ENCODE measurements at places on chromosomes 16 and 17.

- no peak for DNase-seq
Observed at GRCh38 chr17:55308613-55309391, 44.0 kb downstream of the HLF start.

GRCh38 chr17:82977606-82978005, 101.8 kb upstream of the METRNL start:
- no peak for DNase-seq

DNA sequence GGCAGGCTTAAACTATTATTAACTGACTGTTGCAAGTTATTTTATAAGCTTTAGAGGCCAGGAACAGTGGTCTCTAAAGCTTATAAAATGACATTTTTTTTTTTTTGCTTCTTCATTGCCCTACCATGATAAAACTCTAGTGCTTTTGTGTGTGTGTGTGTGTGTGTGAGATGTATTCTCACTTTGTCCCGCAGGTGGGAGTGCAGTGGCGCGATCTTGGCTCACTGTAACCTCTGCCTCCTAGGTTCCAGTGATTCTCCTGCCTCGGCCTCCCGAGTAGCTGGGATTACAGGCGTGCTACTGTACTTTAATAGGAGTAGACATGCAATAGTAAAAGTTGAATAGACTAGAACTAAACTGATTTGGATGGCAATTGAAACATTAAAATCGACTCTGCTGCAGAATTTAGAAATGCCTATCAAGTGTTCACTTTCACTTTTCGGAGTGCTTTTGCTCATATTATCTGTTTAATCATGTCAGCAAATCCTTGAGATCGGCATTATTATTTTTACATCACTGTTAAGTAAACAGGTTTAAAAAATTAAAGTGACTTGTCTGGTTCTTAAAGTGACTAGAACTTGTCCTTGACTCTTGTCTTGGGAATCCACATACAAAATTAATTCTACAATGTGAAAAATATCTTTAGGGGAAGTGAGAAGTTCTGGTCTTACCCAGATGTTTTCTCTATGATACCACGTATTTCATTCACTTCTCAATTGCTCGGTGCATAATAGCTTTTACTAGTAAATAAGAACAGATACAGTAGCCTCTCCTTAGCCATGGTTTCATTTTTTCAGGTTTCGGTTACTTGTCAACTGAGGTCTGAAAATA, 8.4 kb upstream of the PCTP start:
- no peak for DNase-seq

- peak; percentile 50 for DNase-seq
Observed at GRCh38 chr16:75550211-75550662, 5.8 kb downstream of the TMEM231 start.

- no peak for DNase-seq
Observed at GRCh38 chr17:81390029-81390872, 5.0 kb upstream of the BAHCC1 start.

DNA sequence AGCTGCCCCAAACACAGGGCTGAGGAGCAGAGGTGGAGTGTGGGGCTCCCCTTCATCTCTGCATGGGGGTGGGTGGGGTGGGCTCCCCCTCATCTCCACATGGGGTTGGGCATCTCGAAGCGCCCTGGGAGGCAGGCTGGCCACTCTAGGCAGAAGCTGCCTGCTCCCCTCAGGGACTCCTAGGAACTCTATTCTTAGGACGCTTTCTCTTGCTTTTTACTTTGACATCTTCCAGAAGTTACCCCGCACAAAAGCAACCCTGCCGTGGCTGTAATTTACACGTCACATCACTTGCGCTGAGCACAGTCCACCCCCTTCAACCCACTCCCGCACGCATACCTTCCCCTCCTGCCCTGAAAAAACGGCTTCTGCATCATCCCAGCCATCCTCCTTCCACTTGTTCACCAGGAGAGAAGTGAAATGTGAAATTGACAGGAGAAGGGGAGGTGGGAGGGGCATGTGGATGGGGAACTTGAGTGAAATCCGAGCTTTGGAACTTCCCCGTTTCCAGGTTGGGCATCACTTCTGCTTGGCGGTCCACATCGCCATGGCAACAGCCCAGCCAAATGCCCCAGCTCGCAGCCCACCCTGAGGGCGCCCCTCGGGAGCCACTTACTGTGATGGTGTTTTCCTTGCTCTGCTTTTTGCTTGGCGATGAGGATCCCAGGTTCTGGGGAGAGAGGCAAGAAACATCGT, 53.7 kb upstream of the RCVRN start:
- DNase-seq: no peak

DNA sequence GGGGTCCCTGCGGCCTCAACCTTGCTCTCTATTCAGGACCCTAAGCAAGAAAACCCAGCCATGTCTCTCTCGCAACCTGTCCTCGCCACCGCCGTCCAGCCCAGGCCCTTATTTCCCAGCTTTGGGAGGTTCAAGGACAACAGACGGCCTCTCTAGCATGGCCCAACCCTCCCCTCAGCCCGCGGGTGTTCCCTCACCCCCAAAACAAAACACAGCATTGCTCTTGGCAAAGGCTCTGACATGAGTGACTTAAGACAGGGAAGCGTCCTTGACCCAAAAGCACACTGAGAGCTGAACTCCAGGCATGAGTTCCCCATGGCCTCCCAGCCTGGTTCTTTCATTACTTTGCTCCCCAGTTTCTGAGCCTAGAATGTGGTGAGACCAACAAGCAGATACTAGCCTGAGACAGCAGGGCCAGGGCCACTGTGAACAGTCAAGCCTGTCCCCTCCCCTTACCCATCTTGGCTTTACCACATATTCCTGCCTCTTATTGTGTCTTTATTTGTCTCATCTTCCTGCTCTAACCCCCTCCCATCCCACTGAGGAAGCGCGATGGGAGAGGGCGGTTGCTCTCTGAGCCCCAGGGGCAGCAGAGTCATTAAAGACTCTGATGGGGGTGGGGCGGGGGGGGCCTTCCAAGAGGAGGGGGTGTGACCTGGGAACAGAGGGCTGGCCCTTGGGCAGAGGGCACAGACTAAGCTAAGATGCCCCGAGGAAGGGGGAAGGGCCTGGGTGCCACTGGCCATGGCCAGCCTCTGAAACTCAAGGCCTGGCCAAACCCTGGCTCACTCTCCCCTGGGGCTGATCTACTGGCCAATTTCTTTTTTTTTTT, 11.8 kb downstream of the SREBF1 start:
- no peak for DNase-seq

DNA sequence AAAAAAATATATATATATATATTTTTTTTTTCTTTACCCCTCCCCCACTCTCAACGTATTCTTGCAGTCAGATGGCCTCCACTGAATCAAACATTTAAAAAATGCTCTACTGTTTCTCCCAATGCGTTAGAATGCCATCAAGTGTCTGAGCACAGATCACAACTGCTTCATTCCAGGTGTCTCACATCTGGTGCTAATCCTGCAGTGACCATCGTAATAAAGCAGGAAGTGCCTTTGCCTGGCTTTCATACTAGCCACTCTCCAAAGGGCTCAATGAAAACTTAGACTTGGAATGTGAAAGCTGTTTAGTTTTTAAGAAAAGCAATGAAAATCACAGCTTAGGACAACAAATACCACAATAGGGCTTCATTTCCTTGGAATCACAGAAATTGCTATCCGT, 37.2 kb downstream of the SKAP1 start:
- no peak for DNase-seq

- no peak for DNase-seq
Observed at GRCh38 chr17:20253323-20253722, 214.0 kb downstream of the LGALS9B start.

- no peak for DNase-seq
Observed at GRCh38 chr16:31351942-31352325, 3.0 kb upstream of the ITGAX start.

- DNase-seq: no peak
Observed at GRCh38 chr16:15564604-15565339, 78.2 kb downstream of the MARF1 start.

GRCh38 chr17:4899341-4900230, at the start of gene C17orf107:
TSS of gene C17orf107 (plus strand) at chr17:4899536. CDS start at chr17:4899763, 227 bp downstream.
- DNase-seq: peak; percentile 90

GRCh38 chr16:3413730-3414379, 12.8 kb downstream of the ZNF174 start:
- DNase-seq: no peak

DNA sequence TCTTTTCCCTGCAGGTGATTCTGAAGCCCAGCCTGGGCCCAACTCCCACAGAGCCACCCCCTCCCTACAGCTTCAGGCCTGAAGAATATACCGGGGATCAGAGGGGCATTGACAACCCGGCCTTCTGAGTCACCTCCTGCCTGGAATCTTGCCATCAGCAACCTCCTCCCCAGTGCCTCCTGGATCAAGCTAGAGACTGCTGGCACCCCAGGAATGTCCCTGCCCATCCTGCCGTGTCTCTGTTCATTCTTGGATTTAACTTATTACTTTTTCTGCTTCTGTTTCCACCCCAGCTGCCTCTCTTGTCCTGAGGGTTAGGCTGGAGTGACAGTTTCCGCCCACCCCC, 4.9 kb downstream of the TMEM92 start:
- no peak for DNase-seq

GRCh38 chr16:79862601-79863000, 262.1 kb upstream of the MAF start:
- DNase-seq: no peak

- no peak for DNase-seq
Observed at GRCh38 chr16:9868606-9869149, 313.6 kb downstream of the GRIN2A start.

- DNase-seq: no peak
Observed at GRCh38 chr16:79191933-79192332, 408.6 kb downstream of the MAF start.

GRCh38 chr17:21042458-21043295, at the start of gene USP22:
TSS of gene USP22 (minus strand) at chr17:21043011. CDS start at chr17:21042835, 176 bp downstream.
- no peak for DNase-seq

DNA sequence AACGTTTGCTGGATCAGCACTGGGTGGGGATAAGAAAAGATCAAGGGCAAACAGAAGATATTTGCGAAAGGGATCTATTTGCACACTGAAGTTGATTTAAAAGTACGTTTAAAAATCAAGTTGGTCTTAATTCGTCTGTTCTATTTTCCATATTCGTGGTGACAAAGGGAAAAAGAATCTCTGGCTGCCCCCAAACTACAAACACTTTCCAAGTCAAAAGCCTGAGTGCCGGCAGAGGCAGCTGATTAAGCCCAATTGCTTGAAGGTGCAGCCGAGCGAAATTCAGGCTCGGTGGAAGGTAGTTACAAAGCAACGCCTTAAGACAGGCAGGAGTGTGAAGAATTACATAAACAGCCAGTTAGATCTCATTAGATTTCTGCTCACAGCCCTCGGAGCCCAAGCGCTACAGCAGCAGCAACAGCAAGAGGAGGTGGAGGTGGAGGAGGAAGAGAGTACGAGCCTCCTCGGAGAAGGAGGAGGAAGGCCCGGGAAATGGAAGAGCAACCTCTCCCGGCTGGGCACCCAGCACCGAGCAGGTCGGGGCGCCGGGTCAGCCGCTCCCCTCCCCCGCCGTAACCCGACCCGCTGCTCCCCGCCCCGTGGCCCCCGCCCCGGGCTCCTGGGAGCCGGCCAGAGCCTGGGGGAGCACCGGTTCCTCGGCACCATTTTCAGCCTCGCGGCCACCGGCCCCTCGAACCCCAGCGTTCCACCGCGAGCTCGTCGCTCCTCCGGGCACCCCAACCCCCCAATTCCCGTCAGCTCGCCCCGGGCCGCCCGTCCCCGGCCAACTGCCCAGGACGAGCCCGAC, 890 bp downstream of the TOB1 start:
- peak; percentile 78 for DNase-seq

DNA sequence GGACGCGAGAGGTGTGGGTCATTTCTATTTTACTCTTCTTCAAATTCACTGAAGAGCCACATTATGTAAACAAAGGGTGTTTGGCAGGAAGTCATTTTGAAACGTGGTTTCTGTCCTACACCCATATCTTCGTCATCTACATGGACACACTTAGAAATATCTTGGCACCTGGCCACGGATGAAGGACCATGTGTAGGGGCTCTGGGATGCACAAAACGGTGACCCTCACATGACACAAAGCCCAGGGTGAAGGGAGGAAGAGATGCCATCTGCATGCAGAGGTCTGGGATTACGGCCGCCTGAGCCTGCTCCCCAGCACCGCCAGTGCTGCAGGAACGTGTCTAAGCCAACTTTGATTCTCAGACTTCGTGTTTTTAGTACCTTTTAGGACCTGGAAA, 130.2 kb upstream of the CHMP6 start:
- DNase-seq: no peak

GRCh38 chr16:57689762-57690558, 4.6 kb upstream of the DRC7 start:
- peak; percentile 64 for DNase-seq

GRCh38 chr17:29061036-29061435, 18.1 kb downstream of the PIPOX start:
- DNase-seq: no peak

GRCh38 chr16:81940781-81941560, 70.3 kb downstream of the SDR42E1 start:
- no peak for DNase-seq

- DNase-seq: peak; percentile 4
Observed at GRCh38 chr16:32116080-32116479, 137.0 kb upstream of the TP53TG3D start.

DNA sequence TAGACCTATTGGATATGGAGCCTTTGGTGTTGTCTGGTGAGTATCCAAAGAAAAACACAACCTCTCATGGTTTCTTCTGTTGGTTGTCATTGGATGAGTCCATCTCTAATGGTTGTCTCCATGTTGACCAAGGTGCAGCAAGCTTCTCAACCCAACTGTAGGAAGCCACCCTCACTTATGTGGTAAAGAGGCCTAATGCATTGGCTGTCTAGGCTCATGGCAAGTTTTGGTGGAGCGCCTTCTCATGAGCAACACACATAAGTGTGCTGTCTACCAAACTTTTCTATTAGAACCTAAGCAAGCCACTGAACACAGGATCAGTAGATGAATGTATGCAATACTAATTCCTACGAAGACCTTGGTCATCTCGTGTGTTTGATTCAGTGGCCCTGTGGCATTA, 819 bp downstream of the NLK start:
- DNase-seq: no peak

DNA sequence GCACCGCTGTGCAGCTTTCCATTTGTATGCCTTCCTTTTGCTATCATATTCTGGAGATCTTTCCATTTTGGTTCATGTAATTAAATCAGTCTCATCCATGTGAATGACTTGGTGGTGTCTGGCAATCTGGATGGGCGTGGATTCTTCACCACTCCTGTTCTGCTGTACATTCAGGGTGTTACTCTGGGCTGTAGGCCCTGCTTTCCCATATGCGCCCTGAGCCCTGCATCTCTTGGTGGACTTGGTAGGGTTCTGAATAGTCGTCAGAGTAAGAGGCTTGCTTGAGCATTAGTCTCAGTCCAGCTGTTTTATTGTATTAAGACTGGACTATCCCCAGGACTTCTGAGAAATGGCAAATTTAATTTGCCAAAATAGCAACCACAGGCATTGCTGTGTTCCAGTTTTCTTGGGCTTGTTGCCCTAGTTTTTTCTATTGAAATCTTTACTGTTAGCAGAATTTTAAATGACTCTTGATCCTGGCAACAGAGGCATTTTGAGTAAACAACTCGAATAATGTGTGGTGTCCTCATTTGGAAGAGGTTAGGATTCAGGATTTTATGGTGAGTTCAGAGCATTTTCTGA, 14.9 kb downstream of the BANP start:
- peak; percentile 59 for DNase-seq

- DNase-seq: no peak
Observed at GRCh38 chr16:51166091-51166490, 15.0 kb upstream of the SALL1 start.

GRCh38 chr17:4966844-4967538, 626 bp downstream of the SPAG7 start:
- peak; percentile 100 for DNase-seq

- no peak for DNase-seq
Observed at GRCh38 chr17:47867813-47868533, 17.0 kb upstream of the SP6 start.
